ENCODE measurements at places on chromosomes 7 and 10.

DNA sequence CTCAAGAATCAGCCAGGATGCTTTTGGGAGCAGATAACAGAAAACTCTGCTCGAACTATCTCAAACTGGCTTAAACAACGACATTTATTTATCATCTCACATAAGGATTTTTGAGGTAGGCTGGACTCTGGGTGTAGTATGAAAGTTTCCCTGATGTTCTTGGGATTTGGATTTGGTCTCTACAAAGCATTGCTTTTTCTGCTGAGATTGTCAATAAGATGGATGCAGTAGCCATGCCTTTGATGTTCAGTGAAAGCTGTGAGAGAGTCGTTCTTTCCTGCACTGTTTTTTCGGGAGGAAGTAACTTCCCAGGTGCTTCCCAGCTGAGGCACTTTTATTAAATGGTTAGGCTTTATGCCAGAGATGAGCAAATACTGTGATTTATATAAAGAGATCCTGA is 181.1 kb downstream of the PRKG1 start:
- DNase-seq = no peak

DNA sequence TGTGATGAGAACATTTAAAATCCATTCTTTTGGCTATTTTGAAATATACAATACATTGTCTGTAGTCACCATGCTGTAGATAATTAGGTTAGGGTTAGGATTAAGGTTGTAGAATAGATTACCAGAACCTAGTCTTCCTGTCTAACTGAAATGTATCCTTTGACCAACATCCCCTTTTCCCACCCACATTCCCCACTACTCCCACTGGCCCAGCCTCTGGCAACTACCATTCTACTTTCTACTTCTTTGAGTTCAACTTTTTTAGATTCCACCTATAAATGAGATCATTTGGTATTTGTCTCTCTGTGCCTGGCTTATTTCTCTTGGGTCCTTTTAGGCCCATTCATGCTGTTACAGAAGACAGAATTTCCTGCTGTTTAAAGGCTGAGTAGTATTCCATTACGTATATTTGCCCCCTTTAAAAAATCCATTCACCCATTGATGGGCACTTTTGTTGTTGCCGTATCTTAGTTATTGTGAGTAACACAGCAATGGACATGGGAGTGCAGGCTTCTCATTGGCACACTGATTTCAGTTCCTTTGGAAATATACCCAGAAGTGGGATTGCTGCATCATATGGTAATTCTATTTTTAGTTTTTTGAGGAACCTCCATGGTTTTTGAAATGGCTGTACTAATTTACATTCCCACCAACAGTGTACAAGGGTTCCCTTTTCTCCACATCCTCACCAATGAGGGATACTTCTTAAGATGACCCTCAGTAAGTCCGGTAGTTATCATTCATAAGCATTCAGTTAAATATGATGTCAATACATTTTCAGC is 104.0 kb downstream of the RALA start:
- no peak for DNase-seq

GRCh38 chr10:130493021-130493420 is 356.8 kb downstream of the GLRX3 start:
- no peak for DNase-seq

DNA sequence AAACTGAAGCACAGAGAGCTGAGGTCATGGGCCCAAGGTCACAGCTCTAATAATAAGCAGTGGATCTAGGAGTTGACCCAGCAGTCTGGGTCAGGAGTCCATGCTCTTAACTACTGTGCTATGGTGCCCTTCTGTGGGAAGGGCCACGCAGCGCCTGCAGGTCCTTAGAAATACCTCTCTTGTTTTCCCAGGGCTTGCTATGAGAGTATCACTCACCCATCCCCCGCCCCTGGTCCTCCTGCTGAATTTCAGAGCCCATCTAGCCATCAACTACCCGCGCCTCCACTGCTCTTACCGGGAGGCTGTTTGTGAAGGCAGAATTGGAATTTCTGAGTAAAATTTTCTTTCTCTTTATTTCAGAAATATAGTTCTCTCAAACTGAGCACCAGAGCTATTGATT is 27.3 kb upstream of the CRHR2 start:
- no peak for DNase-seq

- no peak for DNase-seq
Measured at GRCh38 chr7:7970237-7970530, 1.6 kb downstream of the GLCCI1 start.

GRCh38 chr10:127905848-127906261 is 1.0 kb upstream of the PTPRE start:
- DNase-seq = no peak

GRCh38 chr7:139680676-139681462 is 96.9 kb downstream of the HIPK2 start:
- DNase-seq = no peak

- no peak for DNase-seq
Measured at GRCh38 chr10:101217450-101218281, 11.6 kb downstream of the LBX1 start.
